Osteocyte (in vitro differentiated cells): ENCODE measurements at places on chromosomes 3 and 15. TPM values are rescaled to one million over a fixed set of nuclear protein-coding genes. Genes with fewer than 3 reads are reported as not detected.
A peak's percentile ranks its signal among the peaks of the same experiment; 100 is the strongest.

- H3K4me1 ChIP-seq, result no peaks in the 10 kb centered on the region
- no peak overlapping the region for H3K27ac ChIP-seq
- DNase-seq, result no peak
- no peak overlapping the region for H3K4me3 ChIP-seq
- peaks cover 3% of the 10 kb centered on the region for H3K36me3 ChIP-seq
These were observed 18.4 kb downstream of the PLA1A start for GRCh38 chr3:119616056-119616455.

DNA sequence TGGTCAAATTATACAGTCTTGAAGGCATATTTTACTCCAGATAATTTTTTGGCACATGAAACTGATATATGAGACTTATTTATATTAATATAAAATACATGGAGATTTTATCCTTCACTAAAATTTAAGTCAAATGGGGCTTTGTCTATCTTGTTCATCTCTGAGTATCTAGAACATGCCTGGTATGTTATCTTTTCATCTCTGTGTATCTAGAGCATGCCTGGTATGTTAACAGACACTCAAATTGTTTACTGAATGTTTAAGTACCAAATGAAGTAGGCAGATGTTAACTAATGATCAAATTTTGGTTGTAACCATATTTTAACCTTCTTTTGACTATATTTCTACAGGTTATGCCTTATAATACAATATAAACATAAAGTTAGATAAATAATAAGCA is 7.7 kb downstream of the GTF2A2 start:
- no peak for DNase-seq
- H3K4me1 ChIP-seq, result peaks cover 1% of the 10 kb centered on the region
- peaks cover 26% of the 10 kb centered on the region for H3K36me3 ChIP-seq
- no peaks in the 10 kb centered on the region for H3K27me3 ChIP-seq
- H3K27ac ChIP-seq, result no peak overlapping the region
- no peak overlapping the region for H3K4me3 ChIP-seq

GPR160 gene
- 0.27 TPM in 1 of 2 replicates, not detected in the other for total RNA-seq

- peak overlapping the region; percentile 35 for H3K4me3 ChIP-seq
- H3K36me3 ChIP-seq, result no peaks in the 10 kb centered on the region
- H3K4me1 ChIP-seq, result peaks cover 23% of the 10 kb centered on the region
- peak overlapping the region; percentile 97 for H3K27ac ChIP-seq
- no peaks in the 10 kb centered on the region for H3K27me3 ChIP-seq
These were observed 15.7 kb downstream of the CIDEC start for GRCh38 chr3:9864200-9864927.

DNA sequence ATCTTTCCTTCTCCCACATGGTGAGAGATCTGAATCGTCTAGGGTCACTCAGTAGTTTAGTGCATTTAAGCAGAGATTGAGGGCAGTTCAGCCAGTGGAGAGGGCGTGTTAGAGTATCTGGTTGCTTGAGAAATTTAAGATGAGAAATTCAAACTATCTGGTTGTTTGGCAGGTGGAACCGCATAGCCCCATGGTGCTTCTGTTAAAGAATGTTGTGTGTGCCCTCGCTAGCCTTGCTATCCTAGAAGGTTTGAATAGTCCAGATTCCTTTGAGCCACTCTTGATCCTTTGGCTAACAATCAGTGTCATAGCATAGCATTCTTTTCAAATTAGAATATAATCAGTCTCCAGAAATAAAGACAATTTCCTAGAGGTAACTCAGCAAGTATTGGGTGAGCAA is 32.1 kb downstream of the ABHD17C start:
- no peak for DNase-seq
- H3K4me3 ChIP-seq, result no peak overlapping the region
- H3K27me3 ChIP-seq, result no peaks in the 10 kb centered on the region
- peaks cover 6% of the 10 kb centered on the region for H3K36me3 ChIP-seq
- H3K4me1 ChIP-seq, result peaks cover 11% of the 10 kb centered on the region
- no peak overlapping the region for H3K27ac ChIP-seq

GRCh38 chr3:98735296-98735695 is 27.8 kb upstream of the ST3GAL6 start:
- H3K27ac ChIP-seq, result no peak overlapping the region
- H3K27me3 ChIP-seq, result peaks cover under 1% of the 10 kb centered on the region
- H3K4me1 ChIP-seq, result peaks cover 16% of the 10 kb centered on the region
- peaks cover 5% of the 10 kb centered on the region for H3K36me3 ChIP-seq

DNA sequence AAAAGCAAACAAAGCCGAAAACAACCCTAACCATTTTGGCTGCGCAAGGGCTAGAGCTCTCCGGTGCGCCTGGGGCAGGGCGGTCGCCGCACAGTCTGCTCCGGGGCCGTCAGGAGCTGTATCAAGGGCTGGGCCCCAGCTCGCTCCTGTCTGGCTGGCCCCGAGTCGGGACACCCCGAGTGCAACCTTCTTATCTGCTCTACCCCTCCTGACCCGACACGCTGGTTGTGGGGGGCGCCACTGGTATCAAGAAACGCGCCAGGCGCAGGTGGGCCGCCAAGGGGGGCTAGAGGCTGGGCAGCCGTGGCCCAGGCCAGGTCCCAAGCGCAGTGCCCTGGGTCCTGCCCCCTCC is 36.0 kb downstream of the NR2F2 start:
- DNase-seq, result no peak
- H3K27me3 ChIP-seq, result peaks cover 44% of the 10 kb centered on the region
- no peak overlapping the region for H3K4me3 ChIP-seq
- H3K4me1 ChIP-seq, result peaks cover 33% of the 10 kb centered on the region
- H3K36me3 ChIP-seq, result peaks cover 28% of the 10 kb centered on the region

DNA sequence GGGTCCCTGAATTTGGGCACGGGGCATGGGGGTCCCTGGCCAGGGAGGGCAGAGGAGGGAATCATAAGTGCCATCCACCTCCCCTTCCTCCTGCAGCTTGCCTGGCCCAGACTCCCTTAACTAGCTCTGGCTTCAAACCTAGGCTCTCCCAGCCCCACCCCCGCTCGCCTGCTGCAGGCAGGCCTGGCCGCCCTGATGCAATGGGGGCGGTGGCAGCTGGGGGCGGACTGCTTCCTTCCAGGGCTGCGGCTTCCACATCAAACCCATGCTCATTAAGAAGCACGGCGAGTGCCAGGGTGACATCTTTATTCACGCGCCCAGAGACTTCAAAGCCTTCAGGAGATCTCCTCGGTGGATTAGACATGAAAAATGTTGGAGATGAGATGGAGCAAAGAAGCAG is 123.1 kb downstream of the TPRA1 start:
- H3K27ac ChIP-seq, result no peak overlapping the region
- no peak for DNase-seq
- H3K36me3 ChIP-seq, result no peaks in the 10 kb centered on the region
- H3K4me3 ChIP-seq, result no peak overlapping the region
- peaks cover 23% of the 10 kb centered on the region for H3K27me3 ChIP-seq

ACTR8 gene
- total RNA-seq, result 40.0 and 51.9 TPM in 2 replicates

SLC38A3 gene
- total RNA-seq, result 3.9 and 4.5 TPM in 2 replicates

DNA sequence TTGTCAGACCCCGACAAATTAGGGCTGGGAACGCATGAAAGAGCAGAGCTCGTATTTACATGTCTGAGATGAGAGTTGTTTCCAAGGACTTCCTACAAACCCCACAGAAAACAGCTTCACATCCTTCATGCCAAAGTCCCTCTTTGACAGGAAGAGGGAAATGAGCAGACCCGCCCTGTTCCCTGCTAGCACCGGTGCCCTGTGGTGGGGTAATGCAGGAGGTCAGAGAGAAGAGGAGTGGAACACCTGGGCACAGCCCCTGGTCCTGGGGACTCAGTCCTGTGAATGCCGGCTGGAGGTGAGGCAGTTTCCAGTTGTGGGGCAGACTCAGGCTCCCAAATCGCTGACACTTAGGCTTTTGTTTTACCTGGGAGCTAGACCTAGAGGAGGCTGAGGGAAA is 4.0 kb downstream of the PLA2G4D start:
- no peak overlapping the region for H3K4me3 ChIP-seq
- peaks cover 22% of the 10 kb centered on the region for H3K27me3 ChIP-seq
- no peak overlapping the region for H3K27ac ChIP-seq
- DNase-seq, result no peak

DNA sequence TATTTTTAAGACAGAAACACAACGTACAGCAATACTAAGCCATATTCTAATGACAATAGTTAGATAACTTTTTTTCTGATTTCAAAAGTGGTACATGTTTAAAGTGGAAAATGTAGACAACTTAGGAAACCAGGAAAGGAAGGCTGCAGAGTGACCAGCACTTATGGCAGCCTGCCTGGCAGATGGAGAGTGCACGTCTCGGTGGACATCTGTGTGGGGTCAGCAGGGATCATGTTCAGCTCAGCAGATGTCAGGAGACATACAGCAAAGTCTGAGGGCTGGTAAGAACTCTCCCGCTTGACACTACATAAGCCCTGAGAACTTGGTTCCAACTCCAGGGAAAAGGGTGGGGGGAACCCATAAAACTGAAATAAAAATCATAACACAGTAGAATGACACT is 128.6 kb upstream of the ADPGK start:
- peaks cover 13% of the 10 kb centered on the region for H3K4me1 ChIP-seq
- no peak overlapping the region for H3K4me3 ChIP-seq
- peaks cover 11% of the 10 kb centered on the region for H3K27me3 ChIP-seq
- H3K36me3 ChIP-seq, result no peaks in the 10 kb centered on the region

DNA sequence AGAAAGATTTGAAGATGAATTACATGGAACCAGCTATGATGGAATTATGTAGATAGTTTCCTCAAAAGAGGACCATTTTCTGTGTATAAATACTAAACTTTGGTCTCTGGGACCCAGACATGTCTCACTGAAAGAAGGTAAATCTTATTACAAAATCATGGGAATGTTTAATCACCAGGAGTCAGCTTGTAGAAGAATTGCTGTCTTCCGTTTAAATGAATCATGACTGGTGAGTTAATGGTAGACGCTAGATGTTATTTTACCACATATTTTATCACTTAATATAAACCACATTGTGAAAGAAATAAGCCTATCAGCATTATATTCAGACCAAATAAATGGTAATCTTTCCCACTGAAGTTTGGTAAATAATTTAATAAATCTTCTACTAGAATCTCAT is 322.3 kb upstream of the SUCLG2 start:
- H3K4me1 ChIP-seq, result no peaks in the 10 kb centered on the region
- H3K4me3 ChIP-seq, result no peak overlapping the region
- no peaks in the 10 kb centered on the region for H3K27me3 ChIP-seq
- H3K36me3 ChIP-seq, result no peaks in the 10 kb centered on the region

DNA sequence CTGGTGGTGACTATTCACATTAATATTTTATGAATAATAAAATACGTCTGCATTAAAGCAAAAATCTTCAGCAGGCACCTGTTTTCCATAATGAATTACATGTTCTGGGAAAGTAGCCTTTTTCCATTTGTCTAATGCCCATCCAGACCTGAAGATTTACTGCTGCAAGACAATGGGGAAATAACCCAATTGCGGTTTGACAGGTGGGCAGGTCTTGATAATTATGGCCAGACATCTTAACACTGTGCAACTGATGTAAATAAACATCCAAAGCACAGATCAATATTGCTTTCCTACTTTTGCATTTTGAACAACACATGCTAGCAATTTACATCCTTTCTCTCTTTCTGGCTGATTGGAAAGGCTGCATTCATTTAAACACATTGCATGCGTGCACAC is 173.9 kb downstream of the MEIS2 start:
- no peaks in the 10 kb centered on the region for H3K27me3 ChIP-seq
- H3K27ac ChIP-seq, result no peak overlapping the region
- H3K36me3 ChIP-seq, result peaks cover 36% of the 10 kb centered on the region
- H3K4me1 ChIP-seq, result peaks cover 15% of the 10 kb centered on the region

- H3K4me1 ChIP-seq, result peaks cover 23% of the 10 kb centered on the region
- no peaks in the 10 kb centered on the region for H3K27me3 ChIP-seq
- no peak for DNase-seq
- H3K27ac ChIP-seq, result no peak overlapping the region
- H3K36me3 ChIP-seq, result no peaks in the 10 kb centered on the region
- no peak overlapping the region for H3K4me3 ChIP-seq
These were observed 68.2 kb upstream of the THBS1 start for GRCh38 chr15:39512643-39513042.
